ENCODE measurements at places on chromosomes 5 and 9.

GRCh38 chr5:103139264-103139865 is 19.3 kb downstream of the PPIP5K2 start:
- peak; percentile 74 for DNase-seq

DNA sequence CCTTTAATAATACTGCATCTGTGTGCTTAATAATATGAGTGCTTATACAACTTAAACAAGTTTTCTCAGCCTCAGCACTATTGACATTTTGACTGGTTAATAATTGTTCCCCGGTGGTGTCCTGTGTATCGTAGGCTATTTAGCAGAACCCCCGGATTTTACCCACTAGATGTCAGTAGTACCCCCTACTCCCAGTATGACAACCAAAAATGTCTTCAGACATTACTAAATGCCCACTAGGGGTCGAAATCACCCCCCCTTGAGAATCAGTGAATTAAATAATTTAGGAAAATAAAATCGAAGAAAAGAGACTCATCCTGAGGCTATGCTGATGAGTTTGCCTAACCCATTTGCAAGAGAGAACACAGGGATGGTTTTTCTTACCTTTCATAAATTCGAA is 166.3 kb downstream of the ATP10B start:
- no peak for DNase-seq

GRCh38 chr5:170971-171800 is 20.1 kb upstream of the LRRC14B start:
- DNase-seq: peak; percentile 4

DNA sequence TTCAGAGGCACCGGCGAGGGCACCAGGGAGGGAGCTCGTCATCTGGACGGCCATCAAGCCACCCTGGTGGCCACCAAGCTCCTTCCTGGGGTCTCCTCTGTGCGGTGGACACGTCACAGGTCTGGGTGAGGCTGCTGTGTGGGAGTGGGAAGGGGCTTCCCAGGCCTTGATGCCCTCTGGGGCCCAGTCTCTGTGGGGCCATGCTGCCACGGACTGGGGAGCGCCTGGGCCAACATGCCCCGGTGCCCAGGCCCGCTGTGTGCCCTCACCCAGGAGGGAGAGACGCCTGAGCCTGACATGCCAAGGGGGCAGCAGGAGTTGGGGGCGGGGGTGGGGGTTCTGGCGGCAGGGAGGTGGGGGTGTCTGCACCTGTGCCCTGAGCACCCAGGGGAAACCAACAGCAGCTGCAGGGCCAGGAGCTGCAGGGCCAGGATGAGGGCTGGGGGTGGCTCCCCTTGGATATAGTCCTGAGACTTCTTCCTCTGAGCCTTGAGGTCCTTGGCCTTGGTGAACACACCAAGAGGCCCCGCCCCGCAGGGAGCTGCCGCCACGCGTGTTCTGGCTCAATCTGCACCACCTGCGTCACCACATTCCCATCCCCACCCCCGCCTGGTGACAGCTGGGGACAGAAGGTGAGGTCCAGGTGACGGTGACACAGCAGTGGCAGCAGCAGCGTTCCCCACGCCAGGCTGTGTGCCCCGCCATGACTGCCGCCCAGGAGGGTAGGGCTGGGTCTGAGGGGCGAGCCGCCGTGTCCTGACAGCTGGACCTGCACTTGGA is 15.3 kb upstream of the SEC16A start:
- no peak for DNase-seq

DNA sequence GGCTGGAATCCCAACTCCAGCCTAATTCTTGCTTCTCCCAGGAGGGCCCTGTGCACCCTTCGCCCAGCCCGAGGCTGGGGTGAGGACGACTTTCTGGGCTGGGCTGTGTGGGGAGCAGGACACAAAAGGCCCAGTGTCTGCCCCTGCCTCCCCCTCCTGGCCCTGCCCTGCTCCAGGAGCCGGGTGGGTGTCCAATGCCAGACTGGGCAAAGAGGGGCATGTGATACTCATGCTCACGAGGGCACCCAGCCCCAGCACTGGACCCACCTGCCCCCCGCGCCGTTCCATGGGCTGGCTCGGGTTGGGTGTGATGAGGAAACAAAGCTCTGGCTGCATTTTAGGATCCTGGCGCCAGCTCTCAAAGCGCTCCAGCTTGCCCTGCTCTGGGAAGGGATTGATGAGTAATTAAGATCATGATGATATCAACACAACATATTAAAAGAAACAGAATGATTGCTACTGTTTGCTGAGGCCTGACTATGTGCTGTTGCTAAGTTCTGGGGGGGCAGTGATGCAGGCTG is 30.7 kb downstream of the LHX2 start:
- no peak for DNase-seq

- DNase-seq: no peak
These were observed 2.1 kb upstream of the MYMK start for GRCh38 chr9:133526721-133527321.

DNA sequence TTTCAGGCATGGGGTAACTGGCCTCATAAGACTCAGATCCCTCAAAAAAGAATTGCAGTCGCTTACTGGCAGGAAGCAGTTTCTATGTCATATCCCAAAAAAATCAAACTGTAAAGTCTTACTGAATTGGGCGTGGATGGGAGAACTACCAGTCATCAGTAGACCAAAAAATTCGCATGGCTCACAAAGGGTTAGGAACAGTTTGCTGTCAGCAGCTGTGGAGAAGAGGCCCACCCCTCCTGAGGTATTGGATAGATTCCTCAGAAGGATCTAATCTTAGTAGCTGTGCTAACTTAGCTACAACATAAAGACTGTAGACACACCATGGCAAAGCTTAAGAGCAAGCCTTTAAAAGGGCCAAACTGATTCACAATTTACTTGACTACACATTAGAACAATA is 478.3 kb upstream of the FTMT start:
- DNase-seq: no peak

- DNase-seq: no peak
These were observed 258.6 kb downstream of the FSTL4 start for GRCh38 chr5:133353741-133354140.

GRCh38 chr9:71703172-71703872 is 65.0 kb downstream of the CEMIP2 start:
- DNase-seq: no peak

DNA sequence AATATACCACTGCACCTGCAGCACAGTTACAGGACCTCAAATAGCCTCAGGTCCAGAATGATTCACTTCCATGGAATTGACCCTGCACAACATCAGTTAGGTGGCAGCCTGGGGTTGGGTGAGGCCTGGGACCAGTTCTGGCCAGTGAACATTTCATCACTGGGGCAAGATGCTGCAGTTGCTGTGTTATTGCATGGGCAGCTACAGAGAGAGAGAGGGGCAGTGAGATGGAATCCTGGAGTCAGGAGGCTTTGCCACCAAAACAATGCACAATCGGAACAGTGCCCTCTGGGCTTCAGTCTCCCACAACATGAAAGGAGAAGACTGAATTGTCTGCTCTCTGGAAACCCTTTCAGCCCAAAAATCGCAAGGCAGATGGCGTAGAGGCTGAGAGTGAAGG is 51.8 kb downstream of the SH3TC2 start:
- DNase-seq: no peak

DNA sequence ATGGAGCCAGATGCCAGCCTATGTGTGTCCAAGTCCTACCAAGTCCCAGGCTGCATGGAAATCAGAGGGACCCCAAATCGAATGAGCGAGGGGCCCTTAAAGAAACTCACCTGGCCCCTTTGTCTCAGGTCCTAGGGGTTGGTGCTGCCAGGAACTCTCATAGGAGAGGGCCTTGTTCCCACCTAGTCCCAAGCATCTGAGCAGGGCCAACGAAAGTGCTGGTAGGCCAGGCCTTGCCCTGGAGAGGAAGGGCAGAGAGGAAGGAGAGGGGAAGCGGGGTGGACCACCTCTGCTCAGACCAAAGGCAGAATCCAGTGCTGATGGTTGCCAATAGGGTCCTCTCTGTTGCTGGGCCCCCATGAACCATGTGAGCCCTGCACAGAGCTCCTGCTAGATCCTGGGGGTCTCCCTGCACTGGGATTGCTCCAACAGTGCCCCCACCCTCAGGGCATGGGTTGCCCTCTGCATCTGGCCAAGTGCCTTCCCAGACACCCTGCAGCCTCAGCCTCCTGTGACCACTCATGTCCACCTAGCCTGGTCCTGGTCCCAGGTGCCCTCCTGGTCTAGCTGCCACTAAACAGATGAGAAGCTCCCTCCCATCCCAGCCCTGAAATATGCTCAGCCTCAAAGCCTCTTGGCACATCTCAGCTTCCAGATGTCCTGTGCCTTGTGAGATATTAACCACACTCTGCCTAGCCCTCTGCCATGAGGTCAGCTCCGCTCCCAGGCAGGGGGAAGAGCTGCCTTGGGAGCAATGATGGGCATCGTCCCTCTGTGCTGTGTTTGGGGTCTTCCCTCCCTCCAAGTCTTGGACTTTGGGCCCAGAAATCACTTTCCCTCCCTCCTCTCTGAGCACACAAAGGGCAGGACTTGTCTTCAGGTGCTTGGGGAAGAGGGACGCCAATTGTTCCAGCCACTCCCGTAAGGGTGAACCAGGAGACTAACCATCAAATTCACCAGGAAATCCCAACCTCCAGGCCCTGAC is 109.6 kb downstream of the ADAMTS2 start:
- DNase-seq: no peak

DNA sequence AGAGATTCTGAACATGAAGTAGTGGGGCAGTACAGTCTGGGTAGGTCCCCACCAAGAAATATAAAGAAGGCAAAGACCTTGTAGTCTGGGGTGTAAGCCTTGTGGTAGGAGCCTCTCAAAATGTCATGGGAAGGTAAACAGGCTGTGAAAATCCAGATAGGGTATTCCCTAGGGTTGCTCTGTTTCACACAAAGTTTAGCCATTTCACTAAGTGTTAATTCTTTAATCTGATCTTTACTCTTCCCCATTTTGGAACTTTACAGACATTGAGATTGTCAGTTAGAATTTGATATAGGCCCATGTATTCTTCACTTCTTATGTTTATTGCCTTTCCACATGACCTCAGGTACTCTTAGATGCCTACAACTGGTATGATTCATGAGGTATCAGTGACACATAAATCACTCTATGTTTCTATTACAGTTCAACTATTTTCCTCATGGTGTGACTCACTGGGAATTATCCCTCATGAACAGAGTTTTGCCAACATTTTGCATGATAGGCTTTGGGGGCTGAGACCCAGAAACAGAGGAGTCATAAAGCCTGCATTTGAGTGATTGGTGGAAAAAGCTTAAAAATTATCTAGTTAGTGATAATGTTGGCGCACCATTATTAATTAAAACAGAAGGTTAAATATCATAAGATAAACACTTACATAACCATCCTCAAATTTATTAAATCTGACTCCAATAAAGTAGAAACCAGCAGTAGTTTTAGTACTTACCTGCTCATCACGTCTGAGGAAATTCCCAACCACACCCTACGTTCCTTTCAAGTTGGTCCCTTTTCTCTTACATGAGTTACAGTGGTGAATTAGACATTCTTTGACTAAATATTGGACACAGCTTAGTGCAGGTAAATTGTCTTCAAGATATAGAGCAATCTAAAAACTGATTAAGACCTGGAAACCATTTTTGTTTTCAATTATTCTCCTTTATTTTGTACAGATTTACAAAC is 399.8 kb upstream of the MEF2C start:
- DNase-seq: no peak

GRCh38 chr9:125409217-125409636 is 147.6 kb downstream of the GAPVD1 start:
- no peak for DNase-seq

- DNase-seq: no peak
These were observed 7.7 kb upstream of the TMEFF1 start for GRCh38 chr9:100465274-100465673.

- DNase-seq: no peak
These were observed 1353.7 kb upstream of the ACO1 start for GRCh38 chr9:31030741-31031202.

DNA sequence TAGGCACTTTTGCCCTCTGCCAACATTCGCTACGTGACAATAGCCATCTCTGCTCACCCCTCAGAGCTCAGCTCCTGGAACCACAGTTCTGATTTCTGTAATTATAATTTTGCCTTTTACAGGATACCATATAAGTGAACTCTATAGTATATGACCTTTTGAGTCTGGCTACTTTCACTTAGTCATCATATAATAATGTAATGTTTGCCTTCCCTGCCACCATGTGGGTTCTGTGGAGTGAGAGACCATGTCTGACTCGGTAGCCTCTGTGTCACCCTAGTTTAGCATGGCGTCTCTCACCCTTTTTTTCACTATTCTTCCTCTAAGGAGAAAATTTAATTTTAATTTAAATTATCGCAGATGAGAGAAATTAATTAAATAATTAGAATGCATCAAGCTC is 28.9 kb upstream of the ZBTB43 start:
- DNase-seq: no peak

GRCh38 chr9:97975376-97975775 is 7.8 kb upstream of the ANP32B start:
- no peak for DNase-seq

GRCh38 chr9:127224883-127225739 is 39.5 kb upstream of the GARNL3 start:
- DNase-seq: peak; percentile 85

DNA sequence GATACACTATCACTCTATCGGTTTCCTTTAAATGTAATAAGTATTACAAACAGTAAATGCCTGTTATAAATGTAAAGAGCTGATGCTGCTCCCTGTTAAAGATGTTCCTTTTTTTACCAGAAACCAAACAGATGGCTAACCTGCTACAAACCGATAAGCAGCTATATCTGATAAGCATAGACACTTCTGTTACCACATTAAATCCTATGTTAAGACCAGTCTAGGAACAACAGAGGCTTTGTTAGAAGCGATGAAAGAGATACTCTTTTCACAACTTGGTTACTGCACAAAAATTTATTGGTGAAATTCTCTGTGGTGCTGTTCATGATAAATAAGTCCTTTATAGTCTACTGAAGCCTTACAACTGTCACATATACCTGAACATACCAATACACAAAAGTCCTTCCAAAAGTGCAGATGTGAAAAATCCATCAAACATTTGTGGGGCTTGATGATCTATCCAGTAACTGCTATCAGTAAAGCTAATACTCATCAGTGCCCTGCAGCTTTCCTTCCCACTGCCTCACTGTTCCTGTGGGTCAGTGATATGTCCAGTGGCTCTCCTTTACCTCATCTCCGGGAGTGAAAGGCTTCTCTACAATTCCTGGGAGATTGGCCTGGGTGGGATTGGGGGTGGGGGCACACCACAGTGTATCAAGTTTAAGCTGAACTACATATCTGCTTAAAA is 25.8 kb upstream of the PRXL2C start:
- no peak for DNase-seq

DNA sequence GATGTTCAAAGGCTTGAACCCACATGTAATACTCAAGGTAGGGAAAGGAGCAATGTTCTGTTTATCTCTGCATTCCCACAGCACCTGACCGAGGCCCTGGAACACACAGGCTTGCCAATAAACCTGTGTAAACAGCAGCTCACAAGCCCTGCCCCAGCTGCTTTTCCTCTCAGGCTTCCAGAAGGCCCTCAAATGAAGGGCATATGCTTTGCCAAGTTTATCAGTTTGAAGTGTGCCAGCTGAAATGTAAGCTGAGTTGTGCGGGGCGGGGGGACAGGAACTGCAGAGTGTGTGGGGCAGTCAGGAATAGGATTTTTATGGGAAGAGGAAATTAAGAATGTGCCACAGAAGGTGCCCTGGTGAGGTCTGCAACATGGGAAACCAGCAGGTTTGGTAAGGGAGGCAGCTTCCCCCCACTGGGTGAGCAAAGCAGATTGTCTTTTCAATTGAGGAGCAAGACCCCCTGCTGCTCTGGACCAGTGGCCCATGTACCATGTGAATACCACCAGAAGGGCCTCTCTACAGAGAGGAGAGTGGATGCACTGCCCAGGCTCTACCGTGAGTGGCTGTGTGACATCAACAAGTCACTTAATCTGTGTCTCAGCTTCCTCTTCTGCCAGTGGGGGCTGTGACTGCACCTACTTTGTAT is 194.8 kb downstream of the SPOCK1 start:
- no peak for DNase-seq

GRCh38 chr5:153598099-153598498 is 107.6 kb downstream of the GRIA1 start:
- DNase-seq: no peak

- no peak for DNase-seq
These were observed 20.6 kb downstream of the NSD1 start for GRCh38 chr5:177154003-177154643.
